Activated naive CD4-positive, alpha-beta T cell (primary cell): ENCODE measurements at places on chromosomes 1 and 21.

- no peak for DNase-seq
Observed at GRCh38 chr1:25645637-25646400, 29.2 kb downstream of the MAN1C1 start.

DNA sequence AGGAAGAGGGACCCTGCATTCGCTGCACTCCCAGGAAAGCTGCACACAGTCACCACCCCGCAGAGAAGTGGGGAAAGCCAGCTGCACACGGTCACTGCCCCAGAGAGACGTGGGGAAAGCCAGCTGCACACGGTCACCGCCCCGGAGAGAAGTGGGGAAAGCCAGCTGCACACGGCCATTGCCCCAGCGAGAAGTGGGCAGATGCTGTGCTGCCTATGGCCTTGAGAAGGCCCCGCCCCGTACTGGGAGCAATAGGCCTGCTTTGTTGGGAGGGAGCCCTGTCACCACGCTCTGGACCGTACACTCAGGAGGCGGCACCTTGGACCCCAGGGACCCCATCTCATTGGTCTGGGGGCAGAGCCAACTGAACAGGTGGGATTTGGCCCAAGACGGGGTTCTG, 4.3 kb upstream of the GPR153 start:
- no peak for DNase-seq

GRCh38 chr1:227542153-227543120, 20.9 kb upstream of the ZNF678 start:
- DNase-seq, result peak; percentile 72

DNA sequence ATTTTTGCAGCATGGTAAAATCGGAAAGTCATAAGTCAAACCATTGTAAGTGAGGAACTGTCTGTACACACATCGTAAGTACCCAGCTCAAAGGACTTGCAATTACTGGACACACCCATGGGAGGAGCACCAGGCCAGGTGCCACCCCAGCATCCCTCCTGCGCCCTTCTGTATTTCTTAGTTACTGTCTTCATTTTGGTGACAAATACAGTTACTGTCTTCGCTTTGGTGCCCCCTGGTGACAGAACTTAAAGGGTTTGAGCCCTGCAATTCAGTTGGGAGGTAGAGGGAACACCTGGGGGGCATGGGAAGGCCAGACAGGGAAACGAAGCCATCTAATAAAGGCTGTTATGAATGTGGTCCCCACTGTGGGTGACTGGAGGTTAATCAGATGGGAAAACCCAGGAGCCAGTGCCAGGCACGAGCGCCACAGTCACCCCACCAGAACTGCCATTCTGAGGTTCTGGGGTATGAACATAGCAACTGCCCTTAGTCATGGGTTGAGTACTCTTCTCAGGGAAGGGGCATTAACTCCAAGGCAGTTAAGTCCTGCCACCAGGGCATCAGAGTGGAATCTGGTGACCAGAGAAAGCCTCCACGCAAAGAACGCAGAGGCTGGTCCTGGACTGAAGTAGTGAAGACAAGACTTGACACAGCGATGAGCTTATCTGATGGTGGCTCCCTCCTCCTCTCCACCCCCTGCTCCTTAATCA, 612.9 kb downstream of the PTPRU start:
- no peak for DNase-seq

DNA sequence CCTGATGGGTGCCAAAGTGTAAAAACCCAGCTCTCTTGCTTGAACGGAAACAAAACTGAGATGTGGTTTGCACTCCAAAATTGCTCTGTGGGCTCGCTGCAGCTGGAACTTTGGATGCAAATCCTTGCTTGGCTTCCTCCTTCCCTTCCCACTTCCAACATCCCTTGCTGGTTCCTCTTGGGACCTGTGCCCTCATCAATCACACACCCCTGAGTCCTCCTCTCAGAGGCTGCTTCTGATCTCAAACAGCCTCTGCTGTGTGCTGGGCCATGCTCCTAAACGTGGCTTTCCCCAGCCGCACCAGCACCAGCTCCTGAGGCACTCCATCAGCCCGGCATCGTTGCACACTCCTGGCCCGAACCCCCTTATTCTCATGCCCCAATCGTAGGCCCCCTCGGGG, 124.3 kb upstream of the RAB4A start:
- DNase-seq, result no peak

DNA sequence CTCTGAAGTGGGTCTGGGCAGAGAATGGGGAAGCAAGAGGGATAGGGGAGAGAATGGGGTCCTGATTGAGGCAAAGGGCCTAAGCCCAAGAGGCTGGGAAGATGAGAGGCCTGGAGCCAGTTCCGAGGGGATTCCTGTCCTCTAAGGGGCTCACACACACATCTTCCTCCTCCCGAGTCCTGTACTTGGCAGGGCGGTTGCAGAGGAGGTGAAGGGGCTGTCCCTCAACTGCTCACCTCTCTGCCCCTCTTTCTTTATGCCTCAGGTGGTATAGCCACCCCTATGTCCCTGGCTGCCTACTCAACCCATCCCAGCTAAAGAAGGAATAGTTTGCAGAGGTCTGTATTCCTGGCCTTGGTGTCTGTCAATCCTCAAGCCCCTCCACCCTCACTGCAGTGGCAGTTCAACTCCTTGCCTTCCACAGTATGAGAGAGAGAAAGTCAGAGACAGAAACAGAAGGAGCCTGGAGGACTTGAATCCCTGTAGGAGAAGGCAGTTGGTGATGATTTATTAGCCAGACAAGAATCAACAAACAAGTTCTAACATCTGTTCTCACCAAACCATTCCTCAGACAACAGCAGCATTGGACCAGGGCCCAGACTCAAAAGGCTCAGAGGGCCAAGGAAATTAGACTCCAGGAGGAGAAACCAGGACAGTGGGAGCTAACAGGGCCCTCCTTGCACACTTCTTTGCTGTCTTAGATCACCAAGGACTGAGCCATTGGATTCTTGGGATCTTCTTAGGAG, 10.7 kb downstream of the SH2D2A start:
- DNase-seq, result no peak

DNA sequence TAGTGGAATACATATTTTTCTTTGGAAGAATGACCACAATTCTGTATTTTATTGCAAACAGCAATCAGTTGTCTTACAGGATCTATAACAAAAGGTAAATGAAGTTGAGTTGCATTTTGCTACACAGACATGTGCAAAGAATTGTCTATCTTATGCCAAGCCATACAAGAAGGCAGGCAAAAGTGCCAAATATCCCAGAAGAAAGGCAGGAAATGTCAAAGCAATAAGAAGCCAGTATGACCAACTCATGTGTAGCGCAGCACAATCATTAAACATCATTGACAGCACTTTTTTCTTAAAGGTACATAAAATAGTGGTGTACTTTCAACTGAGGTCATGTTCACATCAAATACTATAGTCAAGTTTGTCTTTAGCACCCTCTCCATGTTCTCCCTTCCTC, 42.7 kb downstream of the NIBAN1 start:
- no peak for DNase-seq

DNA sequence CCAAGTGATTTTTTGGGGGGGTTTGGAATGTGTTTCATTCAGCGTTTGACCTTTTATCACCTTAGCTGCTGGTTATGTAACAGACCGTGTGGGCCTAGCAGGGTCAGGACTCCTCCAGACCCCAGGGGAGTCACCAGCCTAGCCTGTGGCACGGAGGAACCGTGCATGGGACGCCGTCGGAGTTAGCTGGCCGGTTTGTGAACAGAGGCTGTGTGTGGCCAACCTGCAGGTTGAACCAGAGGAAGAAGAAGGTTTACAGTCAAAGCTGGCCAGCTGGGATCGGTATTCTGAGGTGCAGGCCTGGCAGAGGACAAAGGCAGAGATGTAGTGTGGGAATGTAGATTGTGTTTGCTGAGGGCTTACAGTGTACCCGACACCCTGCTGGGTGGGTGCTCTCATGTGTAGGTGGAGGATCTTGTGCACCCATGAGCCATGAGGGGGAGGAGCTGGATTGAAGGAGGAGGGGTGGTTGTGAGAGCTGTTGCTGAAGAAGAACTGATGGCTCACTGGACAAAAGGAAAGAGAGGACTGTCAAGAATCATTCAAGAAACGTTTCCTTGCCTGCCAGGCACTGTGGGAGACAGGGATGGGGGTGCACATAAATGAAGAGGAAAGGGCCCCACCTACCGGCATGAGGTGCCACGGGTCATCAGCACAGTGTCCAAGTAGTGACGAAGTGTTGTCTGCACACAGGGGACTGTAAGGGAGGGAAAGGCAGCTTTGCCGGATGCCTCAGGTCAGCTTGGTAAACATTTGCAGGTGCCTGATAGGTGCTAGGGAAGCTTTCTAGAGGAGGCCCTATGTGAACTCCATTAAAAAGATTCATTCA, 40.0 kb upstream of the PWP2 start:
- no peak for DNase-seq

DNA sequence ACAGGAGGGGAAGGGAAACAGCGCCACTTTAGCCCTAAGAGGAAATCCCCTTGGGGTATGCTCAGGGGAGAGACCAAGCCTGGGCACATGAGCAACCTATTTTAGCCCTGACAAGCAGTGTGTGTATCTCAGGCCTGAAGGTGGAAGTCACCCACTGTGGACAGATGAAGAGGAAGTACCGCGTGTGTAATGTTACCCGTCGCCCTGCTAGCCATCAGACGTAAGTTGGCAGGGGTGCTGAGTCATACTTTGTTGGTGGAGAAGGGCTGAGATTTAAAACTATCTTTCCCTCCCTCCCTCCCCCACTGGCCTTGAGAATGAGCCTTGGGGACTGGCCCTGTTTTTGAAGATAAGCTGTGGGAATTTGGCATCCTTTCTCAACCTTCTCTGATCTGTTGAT, 11.2 kb downstream of the AGO1 start:
- DNase-seq, result no peak

- DNase-seq, result no peak
Observed at GRCh38 chr1:212470059-212470458, 37.3 kb downstream of the NENF start.

- no peak for DNase-seq
Observed at GRCh38 chr1:209704584-209704983, at the start of gene HSD11B1. Gene HSD11B1 (plus strand): TSS chr1:209704846. CDS start chr1:209704943, 97 bp downstream.

DNA sequence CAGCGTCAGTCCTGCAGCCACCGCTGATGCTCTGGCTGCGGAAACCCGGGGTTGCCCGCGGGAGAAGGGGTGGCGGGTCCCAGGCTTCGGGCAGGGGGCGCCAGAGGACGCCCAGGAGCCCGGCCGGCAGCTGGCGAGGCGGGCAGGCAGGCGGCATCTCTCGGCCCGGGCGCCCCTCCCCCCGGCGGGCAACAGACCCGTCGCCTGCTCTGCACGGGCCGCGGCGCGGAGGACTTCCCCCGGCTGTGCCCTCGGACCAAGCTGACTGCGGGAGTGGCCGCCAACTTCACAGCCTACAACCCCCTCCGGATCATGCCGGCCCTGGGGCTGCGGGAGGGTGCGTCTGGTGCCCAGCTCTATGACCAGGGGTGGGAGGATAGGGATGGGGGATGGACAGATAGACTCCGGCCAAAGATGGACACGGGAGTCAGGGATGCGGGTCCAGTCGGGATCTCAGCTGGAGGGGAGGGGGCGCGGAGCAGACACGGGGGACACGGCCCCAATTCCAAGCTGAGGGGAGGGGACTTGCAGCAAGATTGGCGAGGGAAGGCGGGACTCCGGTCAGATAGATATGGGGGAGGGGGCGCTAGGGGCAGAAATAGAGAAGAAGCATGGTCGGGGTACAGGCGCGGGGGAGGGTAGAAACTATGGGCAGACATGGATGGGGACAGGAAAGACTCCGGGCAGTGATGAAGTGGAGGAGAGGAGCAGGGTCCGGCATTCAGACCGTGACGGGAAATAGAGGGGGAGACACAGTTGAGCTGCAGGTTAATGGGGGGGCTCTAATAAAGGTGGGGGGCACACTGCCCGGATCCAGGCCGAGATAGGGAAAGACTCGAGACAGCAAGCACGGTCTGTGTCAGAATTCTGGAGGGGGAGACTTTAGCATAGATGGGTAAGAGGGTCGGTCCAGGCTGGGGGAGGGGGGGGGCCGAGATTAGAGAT, 1.1 kb downstream of the ADGRB2 start:
- DNase-seq, result peak; percentile 16

DNA sequence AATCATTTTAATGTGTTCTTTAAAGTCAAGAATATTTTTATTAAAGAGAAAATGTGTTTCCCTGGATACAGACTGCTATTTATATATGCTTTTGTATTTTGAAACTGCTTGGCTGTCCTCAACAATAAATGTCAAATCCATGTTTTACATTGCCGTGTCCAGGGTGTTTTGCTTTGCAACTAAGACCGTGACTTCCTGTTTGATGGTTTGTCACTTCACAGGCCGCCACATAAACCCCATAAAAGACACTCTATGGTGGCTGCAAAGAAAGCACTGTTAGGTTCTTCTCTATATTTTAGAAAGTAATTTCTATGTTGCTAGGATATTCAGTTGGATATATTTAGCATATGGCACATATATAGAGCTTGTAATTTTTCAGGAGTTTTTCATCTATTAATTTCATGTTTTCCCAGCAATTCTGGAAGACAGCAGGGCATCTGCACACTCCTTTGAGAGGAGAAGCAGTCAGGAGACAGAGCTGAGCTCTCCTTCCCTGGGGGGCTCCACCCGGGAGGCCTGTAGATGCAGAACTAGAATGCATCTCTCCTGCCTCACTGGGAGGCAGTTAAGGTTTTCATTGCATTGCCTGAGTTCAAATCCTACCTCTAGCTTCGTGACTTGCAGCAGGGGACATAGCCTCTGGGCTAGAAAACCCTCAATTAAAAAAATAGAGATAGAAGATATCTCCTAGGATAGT, 33.1 kb downstream of the PRDM2 start:
- DNase-seq, result no peak

GRCh38 chr1:174060090-174060489, 37.9 kb upstream of the RC3H1 start:
- no peak for DNase-seq

GRCh38 chr1:175422156-175422555, 229.6 kb upstream of the KIAA0040 start:
- DNase-seq, result no peak

- peak; percentile 68 for DNase-seq
Observed at GRCh38 chr1:205061665-205062069, 18.7 kb downstream of the CNTN2 start.

DNA sequence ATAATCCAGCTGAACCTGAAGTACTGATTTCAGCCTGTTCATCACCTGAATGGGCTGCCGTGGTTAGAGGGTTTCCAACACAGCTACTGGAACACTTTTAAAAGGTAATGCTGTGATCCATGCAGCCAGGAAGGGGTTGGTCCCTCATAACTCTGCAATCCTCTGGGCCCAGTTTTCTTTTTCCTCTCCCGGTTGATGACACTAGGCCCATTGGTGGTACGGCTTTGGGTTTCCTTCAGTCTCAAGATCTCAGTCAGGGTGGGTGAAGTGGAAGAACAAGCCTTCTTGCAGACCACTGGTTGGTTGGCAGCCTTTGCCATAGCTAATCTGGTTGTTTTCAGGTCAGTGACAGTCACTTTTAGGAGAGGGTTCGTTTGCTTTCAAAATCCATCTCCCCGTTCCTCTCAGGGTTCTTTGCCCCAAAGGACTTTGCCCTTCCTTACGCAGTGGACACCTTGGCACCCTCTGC, 502 bp upstream of the SLC35A3 start:
- DNase-seq, result no peak

- DNase-seq, result no peak
Observed at GRCh38 chr1:99503276-99503747, 142.6 kb upstream of the PALMD start.

- DNase-seq, result no peak
Observed at GRCh38 chr1:1538334-1538733, 2.1 kb downstream of the TMEM240 start.
